Uterine smooth muscle cell (primary cell): ENCODE measurements at places on chromosomes 7 and 10. TPM values are rescaled to one million over a fixed set of nuclear protein-coding genes. Genes with fewer than 3 reads are reported as not detected.

ENO4 gene
- total RNA-seq = 0.11 and 0.25 TPM in 2 replicates

FAM149B1 gene
- 24.9 and 41.1 TPM in 2 replicates for total RNA-seq

POLR2J gene
- total RNA-seq = 19.0 and 21.7 TPM in 2 replicates

CCDC136 gene
- total RNA-seq = 14.7 and 17.9 TPM in 2 replicates

NAT16 gene
- under 0.01 and 0.33 TPM in 2 replicates for total RNA-seq

TBX20 gene
- under 0.01 TPM in 1 of 2 replicates, not detected in the other for total RNA-seq

PIP gene
- not detected in 2 replicates for total RNA-seq

TSPAN13 gene
- 7.6 and 9.7 TPM in 2 replicates for total RNA-seq

THSD7A gene
- total RNA-seq = 0.44 and 0.50 TPM in 2 replicates

FOXP2 gene
- total RNA-seq = 3.5 and 6.6 TPM in 2 replicates

CPEB3 gene
- 0.55 and 1.6 TPM in 2 replicates for total RNA-seq

COL28A1 gene
- total RNA-seq = 0.55 and 0.87 TPM in 2 replicates

RPEL1 gene
- total RNA-seq = under 0.01 and 0.11 TPM in 2 replicates

CPA2 gene
- total RNA-seq = not detected in 2 replicates

SPDYE16 gene
- total RNA-seq = 0.12 TPM in 1 of 2 replicates, not detected in the other

PDE1C gene
- 0.12 and 0.33 TPM in 2 replicates for total RNA-seq

PTPRZ1 gene
- total RNA-seq = 0.25 and 0.89 TPM in 2 replicates

SLC39A12 gene
- under 0.01 TPM in 1 of 2 replicates, not detected in the other for total RNA-seq

C10orf67 gene
- 0.11 and 0.12 TPM in 2 replicates for total RNA-seq

RTKN2 gene
- total RNA-seq = 4.6 and 6.3 TPM in 2 replicates

PCDH15 gene
- total RNA-seq = 0.11 and 0.12 TPM in 2 replicates

GSTO2 gene
- total RNA-seq = 1.7 and 5.1 TPM in 2 replicates

SEMA3C gene
- 233 and 345 TPM in 2 replicates for total RNA-seq

OPN1SW gene
- total RNA-seq = not detected in 2 replicates

HTR5A gene
- under 0.01 TPM in 1 of 2 replicates, not detected in the other for total RNA-seq

ADAM8 gene
- total RNA-seq = 8.1 and 11.0 TPM in 2 replicates

ITIH5 gene
- total RNA-seq = under 0.01 and 0.75 TPM in 2 replicates

TRIM56 gene
- total RNA-seq = 21.9 and 23.0 TPM in 2 replicates

ZNF804B gene
- total RNA-seq = not detected in 2 replicates

C10orf53 gene
- under 0.01 TPM in 1 of 2 replicates, not detected in the other for total RNA-seq

CNPY1 gene
- total RNA-seq = not detected in 2 replicates

ERVW-1 gene
- total RNA-seq = not detected in 2 replicates

SLC35G1 gene
- total RNA-seq = 3.9 and 5.5 TPM in 2 replicates

NEUROG3 gene
- total RNA-seq = not detected in 2 replicates

CUX1 gene
- 40.7 and 64.9 TPM in 2 replicates for total RNA-seq

NPSR1 gene
- not detected in 2 replicates for total RNA-seq

PAPOLB gene
- 0.11 and 0.12 TPM in 2 replicates for total RNA-seq

PLCE1 gene
- total RNA-seq = 2.2 and 2.5 TPM in 2 replicates

OR2A1 gene
- not detected in 2 replicates for total RNA-seq

FAM25G gene
- total RNA-seq = not detected in 2 replicates

SEMA3E gene
- 1.5 and 2.0 TPM in 2 replicates for total RNA-seq

RNF133 gene
- total RNA-seq = 0.55 and 1.1 TPM in 2 replicates

TUBB8 gene
- not detected in 2 replicates for total RNA-seq

NODAL gene
- not detected in 2 replicates for total RNA-seq

DENND11 gene
- total RNA-seq = 7.1 and 8.4 TPM in 2 replicates

TDRD1 gene
- 0.44 and 0.62 TPM in 2 replicates for total RNA-seq

HBP1 gene
- total RNA-seq = 86.0 and 107 TPM in 2 replicates

GNAT3 gene
- total RNA-seq = 0.12 TPM in 1 of 2 replicates, not detected in the other

AOC1 gene
- total RNA-seq = not detected in 2 replicates

ANXA8L1 gene
- 0.22 TPM in 1 of 2 replicates, not detected in the other for total RNA-seq

CHRM2 gene
- total RNA-seq = 2.2 and 3.1 TPM in 2 replicates

LMBR1 gene
- total RNA-seq = 47.7 and 59.7 TPM in 2 replicates

LIPK gene
- not detected in 2 replicates for total RNA-seq

TMEM270 gene
- not detected in 2 replicates for total RNA-seq

TACC2 gene
- total RNA-seq = 3.5 and 7.5 TPM in 2 replicates

TMEM225B gene
- 0.55 and 1.2 TPM in 2 replicates for total RNA-seq

EFCAB10 gene
- not detected in 2 replicates for total RNA-seq

MOGAT3 gene
- not detected in 2 replicates for total RNA-seq
